Omental fat pad (tissue), 4 donors: ENCODE measurements at places on chromosomes 4 and X.

DNA sequence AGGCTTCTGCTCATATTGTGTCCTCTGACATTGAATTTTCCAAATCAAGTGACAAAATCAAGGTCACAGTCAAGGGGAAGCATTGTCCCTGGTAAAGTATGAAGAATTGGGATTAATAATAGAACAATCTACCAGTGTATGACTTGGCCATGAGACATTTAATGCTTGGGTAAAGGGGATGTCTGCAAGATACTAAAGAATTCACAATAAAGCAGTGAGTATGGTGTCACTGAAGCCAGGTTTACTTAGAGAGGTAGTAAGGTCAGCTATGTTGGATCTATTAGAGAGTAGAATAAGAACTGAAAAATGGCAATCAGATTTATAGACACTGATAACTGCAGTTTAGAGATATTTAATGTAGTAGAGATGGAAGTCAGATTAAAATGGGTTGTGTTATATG is 349.2 kb downstream of the BMPR1B start:
- no peak for DNase-seq

- no peak for DNase-seq
These were observed 940.3 kb upstream of the ADGRL3 start for GRCh38 chr4:60259781-60260180.

- DNase-seq: no peak
These were observed 684.0 kb upstream of the MAGEB2 start for GRCh38 chrX:29531336-29531735.

DNA sequence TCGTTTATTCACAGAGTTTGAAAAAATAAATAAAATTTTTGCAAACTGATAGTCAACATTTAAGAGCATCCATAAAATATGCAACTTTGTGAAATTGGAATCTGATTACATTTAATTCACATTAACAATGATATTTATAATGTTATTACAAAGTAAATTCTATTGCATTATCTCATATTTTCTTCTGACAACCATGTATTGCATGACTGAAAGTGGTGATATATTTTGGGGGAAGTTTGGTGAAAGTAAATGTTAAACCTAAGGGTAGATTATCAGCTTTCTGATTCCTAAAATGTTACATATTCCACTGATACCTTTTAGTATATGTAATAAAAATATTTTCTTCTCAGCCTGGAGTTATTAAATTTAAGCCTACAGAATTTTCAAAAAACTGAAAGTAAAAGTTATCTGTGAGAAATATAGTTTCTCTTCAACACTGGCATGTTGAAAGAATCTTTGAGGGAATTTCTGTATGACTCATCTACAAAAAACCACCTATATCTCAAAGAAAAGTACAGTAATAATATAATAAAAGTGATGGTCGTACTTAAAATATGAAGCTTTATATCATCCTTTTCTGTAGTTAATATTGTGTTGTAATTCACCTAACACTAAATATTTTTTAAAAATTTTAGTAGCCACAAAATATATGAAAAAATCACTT is 1179.6 kb upstream of the PCDH7 start:
- DNase-seq: no peak

DNA sequence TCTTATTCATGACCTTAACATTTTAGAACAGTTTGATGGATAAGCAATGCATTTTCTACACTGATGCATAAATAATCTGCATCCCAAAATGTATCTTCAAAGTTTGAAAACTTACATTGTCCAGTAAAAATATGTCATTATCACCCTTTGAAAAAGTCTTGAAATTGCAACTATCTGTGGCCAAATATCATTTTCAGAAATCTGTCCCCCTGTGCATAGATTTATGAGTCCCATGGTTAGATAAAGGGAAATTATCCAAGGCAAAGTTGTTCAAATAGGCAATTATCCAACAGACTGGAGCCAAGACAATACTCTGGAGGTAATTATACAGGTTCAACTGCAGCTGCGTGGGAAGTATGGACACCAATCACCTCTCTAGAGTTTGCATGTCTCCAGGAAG is 182.5 kb upstream of the INTU start:
- no peak for DNase-seq

DNA sequence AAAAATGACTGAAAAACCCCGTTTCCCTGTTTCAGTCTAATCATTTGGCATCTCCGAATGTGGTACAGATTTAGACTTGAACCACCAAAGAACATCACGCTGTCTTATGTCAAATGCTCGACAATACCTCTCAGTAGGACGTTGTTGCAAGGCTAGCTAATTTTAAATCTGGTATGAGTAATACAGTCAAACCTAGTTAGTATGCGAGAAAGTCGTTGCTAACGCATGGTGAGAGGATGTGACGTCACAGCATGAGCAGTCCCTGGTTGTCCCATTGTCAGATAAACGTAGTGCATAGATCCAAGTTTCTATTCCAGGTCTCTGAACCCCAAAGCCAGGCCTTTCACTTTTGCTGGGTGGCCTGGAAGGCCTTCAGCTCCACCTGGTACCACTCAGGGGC is 44.7 kb downstream of the SETD7 start:
- no peak for DNase-seq

- DNase-seq: no peak
These were observed 66.1 kb downstream of the SNX25 start for GRCh38 chr4:185275501-185275900.

- no peak for DNase-seq
These were observed 7.8 kb upstream of the GPR82 start for GRCh38 chrX:41716222-41716621.

GRCh38 chr4:1595789-1596325 is 88.3 kb downstream of the FAM53A start:
- DNase-seq: no peak

- DNase-seq: no peak
These were observed 139.4 kb upstream of the EMCN start for GRCh38 chr4:100657187-100657586.
